ENCODE measurements at places on chromosomes 3 and 15.

DNA sequence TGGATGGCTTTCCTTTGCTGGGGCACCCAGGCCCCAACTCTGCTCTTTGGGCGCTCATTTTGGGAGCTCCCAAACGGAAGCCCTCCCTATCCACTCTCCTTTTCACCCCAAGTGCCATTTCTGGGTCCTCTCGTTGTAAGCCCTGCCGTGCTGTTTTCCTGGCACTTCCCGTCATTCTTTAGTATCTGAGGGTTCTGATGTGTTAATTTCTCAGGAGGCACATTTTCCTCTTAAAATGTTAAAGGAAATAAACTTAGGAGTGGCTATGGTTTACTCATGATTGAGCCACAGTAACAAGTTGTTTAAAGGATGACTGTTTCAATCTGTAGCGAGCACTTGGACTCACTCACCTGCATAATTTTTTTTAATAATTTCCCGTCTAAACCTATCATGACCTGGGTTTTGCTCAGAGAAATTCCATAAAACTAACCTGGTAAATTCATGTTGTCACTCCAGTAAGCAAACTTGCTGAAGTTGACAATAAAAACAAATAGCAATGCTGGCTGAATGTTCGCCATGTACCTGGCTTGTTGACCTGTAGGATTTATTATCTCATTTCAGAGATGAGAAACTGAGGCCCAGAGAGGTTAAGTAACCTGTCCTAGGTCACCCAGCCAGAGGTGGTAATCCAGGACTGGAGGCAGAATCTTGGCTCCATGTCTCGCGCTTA is 10.6 kb downstream of the ALDH1A3 start:
- DNase-seq, result no peak

GRCh38 chr3:4195006-4195405 is 108.2 kb upstream of the SETMAR start:
- no peak for DNase-seq

DNA sequence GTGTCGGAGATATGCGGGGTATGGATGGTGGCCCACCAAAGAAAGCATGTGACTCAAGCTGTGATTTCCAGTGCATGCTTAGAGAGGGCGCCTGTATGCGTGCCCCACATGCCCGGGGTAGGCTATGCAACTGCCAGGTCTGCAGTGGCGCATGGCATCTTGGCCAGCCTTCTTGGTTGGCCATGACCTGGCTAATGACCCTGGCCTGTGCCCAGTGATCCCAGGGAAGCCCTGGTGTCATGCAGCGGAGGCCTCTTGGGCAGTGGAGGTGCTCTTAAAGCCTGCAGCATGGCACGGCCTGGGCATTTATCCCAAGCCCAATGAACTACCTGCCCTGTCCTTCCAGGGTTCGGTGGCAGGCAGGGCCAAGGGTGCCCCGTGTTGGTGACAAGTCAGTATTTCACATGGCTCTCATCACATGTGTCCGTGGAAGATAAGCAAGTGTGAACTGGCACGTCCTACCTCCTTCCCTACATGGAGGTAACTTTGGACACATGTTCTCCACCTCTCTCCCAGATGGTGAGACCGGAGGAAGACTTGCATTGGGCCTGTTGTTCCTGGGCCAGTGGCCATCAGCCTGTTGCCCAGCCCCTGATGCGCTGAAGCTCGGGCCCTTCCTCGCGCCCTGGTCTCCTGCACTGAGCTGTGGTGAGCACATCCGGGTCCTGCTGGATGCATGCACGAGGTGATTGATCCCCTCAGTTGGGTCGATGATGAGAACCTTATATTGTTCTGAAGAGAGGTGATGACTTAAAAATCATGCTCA is 192.0 kb downstream of the UBE3A start:
- no peak for DNase-seq

GRCh38 chr3:99965077-99965476 is 147.4 kb downstream of the CMSS1 start:
- DNase-seq, result no peak

DNA sequence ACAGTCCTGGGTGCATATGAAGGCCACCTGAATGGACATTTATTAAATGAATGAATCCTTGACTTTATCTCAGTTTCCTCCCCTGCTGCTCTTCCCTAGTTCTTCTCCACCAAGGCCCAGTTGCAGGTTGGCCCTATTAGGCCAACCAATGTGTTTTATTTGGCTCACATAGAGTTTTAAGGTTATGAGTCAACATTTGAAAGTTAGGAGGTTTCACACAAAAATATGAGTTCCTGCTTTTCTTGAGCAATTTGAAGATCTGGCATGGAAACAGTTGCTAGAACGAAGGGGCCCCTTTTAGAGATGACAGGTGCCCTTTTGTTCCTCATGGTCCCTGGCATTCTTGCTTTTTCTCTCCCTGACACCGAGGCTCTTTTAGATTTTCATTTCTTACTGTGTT is 83.0 kb upstream of the PDZRN3 start:
- DNase-seq, result no peak

DNA sequence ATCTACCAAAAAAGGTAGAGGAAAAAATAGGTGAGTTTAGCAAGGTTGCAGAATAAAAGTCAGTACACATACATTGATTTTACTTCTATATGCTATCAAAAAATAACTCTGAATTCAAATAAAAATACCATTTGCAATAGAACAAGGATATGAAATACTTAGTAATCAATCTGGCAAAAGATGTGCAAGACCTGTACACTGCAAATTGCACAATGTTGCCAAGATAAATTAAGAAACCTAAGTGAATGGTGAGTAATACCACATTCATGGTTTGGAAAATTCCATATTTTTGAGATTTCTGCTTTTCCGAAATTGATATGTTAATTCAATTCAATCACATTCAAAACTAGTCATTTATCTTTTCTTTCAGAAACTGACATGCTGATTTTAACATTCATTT is 464.8 kb downstream of the EPHA3 start:
- DNase-seq, result no peak

GRCh38 chr3:178159691-178160220 is 376.5 kb upstream of the KCNMB2 start:
- DNase-seq, result peak; percentile 72

DNA sequence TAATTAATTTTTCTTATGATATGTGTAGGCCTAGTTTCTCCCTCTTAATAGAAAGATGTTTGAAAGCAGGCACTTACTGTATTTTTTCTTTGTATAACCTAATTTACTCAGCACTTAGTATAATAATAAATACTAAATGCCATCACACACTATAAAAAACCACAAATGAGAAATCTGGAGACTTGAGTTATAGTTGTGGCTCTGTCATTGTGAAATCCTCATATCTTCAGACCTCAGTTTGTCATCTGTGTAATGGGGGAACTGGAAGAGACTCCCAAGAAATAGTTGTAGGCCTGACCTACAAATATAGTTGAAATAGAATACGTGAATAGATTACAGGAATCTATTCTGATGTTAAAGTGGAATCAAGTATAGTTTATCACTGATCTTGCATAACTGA is 287.6 kb upstream of the DPH6 start:
- DNase-seq, result no peak

- DNase-seq, result no peak
Measured at GRCh38 chr15:70142072-70142321, 44.3 kb upstream of the TLE3 start.

DNA sequence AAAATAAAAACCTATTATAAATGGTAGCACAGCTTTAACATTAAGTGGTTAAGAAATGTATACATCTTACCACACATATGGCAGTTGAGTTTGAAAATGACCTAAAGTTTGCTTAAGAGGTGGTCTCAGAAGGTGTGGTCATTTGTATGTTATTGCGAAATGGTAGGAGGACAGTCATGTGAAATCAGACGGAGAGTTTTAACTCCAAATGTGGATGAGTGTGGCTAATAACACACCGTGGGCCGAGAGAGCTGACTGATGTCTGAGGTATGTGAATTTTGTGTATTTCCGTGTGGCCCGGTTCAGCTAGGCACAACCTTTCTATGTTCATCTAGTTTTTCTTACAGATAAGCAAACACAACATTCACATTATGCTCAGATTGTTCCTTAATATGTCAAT is 71.9 kb downstream of the ARNT2 start:
- no peak for DNase-seq

DNA sequence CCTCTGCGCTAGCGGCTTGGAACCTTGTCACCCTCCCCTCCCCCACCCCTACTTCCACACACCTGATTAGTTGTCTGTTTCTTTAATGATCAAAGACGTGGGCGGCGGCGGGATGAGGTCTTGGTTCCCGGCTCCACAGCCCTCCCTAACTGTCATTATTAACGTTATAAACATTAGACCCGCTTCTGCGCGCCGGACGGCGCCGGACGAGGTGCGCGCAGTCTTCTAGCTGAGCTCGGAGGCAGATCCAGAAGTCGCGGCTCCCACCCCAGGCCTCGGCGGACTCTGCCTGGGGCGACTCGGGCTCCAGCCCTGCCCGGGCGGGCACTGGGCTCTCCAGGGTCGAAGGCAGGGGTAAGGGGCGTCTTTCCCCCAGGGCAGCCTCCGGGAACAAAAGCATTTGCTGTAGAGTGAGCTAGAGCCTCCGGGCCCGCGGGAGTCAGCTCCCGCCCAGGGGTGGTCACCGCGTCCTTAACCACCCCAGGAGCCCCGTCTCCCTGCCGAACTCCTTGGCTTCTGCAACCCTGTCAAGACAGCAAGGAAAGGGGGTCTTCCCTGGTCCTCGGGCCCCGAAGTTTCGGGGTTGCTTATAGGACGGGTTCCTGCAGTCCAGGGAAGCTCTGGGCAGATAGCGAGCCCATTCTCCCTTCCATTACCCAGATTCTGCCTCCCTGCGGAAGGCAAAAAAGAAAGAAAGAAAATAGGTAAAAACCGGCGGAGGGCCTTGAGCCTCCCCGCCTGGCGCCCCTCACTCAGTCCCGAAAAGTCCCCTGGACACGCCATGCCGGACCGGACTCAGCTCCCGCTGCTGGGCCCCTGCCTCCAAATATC is 2.2 kb upstream of the ISLR2 start:
- DNase-seq, result peak; percentile 50

GRCh38 chr3:190435618-190436017 is 14.1 kb downstream of the TMEM207 start:
- DNase-seq, result no peak

DNA sequence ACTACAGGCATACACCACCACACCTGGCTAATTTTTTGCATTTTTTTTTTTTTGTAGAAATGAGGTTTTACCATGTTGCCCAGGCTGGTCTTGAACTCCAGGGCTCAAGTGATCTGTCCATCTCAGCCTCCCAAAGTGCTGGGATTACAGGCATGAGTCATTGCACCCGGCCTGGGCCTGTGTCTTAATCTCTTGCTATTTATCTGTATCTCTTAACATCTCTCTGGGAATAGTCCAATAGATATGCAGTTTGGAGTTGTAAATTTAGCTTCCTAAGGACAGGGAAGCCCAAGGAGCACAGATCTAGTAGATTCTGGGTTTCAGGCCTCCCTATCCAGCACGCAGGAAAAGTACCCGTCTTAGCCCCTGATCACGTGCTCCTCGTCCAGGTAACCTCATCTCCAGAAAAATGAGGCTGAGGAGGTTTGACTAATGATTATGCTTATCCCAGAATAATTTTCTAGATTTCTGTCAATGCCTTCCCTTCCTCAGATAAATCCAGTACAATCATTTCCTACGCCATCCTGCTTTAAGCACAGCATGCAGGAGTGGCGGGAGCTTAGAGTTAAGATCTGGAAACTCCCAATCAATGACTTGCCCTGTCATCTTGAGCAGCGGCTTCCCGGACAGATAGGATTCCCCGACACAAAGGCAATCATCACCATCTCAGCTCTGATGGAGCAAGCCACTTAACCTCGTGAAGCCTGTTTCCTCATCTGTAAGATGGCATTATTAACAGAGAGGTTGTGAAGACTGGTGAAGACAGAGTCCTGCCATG is 12.3 kb upstream of the CTDSPL start:
- no peak for DNase-seq

DNA sequence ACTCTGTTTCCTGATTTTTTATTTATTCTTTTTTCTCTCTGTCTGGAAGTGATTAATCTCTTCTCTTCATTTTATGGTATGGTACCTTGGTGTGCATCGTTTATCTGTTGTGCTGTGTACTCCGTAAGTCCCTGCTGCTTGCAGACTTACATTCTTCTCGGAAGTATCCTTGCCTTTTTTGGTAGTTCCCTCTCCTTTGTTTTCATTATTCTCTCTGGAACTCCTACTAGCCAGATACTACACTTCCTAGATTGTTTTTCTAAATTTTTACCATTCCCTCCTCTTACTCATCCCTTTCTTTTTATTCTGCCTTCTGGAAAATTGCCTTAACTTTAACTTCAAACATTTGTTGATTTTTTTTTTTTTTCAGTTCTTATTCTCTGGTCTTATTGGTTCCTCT is 27.2 kb downstream of the PIK3CA start:
- no peak for DNase-seq

DNA sequence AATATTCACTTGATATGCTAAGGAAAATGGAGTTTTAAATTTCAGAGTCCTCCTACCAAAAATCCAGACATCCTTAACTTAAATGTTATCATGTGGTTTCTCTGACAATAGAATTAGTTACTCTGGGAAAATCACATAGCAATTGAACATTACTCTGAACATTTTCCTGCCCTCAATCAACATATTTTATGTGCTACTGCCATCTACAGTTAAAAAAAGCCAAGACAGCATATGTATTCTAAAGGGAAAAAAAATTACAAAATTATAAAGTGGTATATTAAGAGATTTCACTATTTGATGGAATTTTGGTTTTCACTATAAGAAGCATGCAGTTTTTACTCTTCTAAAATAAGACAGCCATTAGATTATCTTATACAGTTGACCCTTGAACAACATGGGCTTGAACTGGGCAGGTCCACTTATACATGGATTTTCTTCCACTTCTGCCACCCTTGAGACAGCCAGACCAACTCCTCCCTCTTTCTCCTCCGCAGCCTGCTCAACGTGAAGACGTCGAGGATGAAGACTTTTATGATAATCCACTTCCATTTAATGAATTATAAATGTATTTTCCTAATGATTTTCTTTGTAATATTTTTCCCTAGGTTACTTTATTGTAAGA is 122.3 kb downstream of the ATP1B3 start:
- no peak for DNase-seq

DNA sequence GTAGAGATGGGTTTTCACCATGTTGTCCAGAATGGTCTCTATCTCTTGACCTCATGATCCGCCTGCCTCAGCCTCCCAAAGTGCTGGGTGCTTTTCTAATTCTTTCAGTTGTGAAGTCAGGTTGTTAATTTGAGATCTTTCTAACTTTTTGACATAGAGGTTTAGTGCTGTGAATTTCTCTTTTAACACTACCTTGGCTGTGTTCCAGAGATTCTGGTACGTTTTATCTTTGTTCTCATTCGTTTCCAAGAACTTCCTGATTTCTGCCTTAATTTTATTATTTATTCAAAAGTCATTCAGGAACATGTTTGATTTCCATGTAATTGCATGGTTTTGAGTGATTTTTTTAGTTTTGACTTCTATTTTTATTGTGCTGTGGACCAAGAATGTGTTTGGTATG is 63.5 kb upstream of the CCDC54 start:
- DNase-seq, result no peak

DNA sequence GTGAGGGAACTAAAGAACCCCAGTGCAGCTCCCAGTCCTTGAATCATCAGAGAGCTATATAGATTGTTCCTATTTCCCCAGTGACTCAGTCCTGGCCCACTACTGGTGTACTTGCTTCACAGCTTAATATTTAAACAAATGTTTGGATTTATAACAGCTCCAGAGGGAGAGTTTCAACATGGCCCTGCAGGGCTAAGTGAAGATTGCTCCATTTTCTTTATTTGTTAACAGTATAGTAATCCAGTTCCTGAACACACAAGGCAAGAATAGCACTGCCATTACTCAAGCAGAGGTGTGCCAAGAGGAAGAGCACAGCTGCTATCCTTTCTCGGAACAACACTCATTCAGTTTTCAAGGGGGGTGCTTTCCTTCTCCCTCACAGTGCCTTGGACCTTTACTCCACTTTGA is 6.5 kb downstream of the SQOR start:
- no peak for DNase-seq
